CD4-positive, alpha-beta T cell treated with Interleukin-4 for 4 hours (primary cell): ENCODE measurements at places on chromosomes 12 and 14.

GRCh38 chr12:19908830-19909229 lies 459.5 kb upstream of the PDE3A start:
- no peak for DNase-seq

DNA sequence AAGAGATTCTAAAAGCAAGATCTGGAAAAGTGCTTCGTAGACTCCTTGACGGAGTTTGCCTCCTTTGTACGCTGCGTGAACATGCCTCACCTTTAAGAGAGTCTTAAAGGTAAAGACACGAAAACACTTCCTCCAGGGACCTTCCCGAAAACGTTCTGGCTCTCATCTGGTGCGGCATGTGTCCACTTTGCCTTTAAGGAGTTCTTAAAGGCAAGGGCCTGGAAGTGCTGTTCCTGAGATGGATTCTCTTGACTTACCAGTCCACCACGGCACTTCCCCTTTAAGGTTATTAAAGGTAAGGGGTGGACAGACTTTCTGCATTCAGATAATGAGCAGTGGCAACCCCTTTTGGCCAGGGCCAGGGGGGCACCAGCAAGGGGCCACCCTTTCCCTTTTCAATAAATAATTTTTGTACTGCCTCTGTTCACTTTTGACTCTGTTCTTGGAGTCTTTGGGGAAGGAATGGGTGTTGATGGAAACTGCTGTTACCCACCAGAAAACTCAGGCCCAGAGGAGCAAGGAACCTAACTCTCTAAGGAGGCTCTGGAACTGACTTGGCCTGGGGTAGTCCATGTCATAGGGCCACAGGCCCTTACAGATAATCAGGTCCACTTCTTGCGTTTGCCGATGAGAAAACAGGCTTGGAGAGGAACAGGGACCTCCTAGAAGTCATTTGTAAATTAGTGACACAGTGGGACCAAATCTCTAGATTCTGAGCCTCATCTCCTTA lies 4.4 kb downstream of the REM2 start:
- peak; percentile 80 for DNase-seq

DNA sequence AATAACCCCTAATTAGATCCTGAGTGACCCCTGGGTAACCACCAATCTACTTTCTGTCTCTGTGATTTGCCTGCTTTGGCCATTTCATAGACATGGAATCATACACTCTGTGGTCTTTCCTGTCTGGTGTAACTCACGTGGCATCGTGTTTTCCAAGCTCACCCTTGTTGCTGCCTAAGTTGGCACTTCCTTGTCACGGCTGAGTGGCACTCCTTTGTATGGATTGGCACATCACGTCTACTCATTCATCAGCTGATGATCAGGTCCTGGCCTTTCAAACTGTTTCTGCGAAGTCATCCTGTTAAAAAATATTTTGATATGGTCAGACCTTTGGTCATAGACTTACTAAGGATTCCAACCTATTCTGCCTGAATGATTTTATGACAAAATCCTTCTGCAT lies 87.7 kb downstream of the GLT1D1 start:
- no peak for DNase-seq

- no peak for DNase-seq
Observed at GRCh38 chr14:55410876-55411275, 754 bp downstream of the ATG14 start.

DNA sequence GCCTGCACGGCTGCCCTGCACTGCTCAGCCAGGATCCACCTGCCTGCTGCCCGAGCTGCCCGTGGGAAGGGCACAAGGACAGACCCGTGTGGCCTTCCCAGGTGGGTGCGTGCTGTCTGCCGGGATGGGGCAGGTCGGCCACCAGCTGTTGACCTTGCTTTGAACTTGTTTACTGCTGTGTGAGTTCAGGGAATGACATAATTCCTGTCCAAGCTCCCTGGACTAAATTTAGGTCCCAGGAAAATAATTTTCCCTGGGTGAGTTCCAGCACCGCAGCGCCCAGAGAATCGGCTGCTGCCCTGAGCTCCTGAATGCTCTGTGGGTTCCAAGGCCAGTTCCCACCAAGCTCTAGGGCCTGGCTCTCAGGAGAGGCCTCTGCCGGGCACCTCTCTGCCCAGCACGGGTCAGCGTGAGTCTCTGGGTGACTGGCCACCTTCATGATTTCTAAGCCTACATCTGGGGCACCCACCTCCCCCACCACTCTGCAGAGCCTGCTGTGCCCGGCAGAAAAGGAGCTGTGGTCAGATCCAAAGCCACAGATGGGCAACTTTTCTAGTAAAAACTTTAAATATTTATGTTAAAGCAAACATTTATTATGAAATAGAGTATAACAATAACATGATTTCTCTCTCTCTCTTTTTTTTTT lies 27.2 kb upstream of the MLXIP start:
- no peak for DNase-seq

DNA sequence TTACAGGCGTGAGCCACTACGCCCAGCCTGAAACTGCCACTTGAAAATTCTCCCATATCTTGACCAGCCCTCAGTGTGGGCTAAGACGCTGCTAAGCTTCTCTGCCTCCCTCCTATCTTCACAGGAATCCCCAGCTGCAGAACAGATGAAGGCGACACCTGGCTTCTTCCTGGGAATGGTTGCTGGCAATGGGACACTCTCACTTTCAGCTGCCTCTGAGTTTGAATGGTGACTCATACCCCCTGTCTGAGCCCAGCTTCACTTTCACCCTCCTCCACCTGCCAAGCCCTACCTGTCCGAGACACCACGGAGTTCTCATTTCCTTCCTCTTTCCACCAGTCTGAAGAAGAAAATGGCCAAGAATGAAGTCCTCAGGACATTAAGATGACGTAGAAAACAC lies 18.3 kb upstream of the VASH1 start:
- DNase-seq, result no peak

DNA sequence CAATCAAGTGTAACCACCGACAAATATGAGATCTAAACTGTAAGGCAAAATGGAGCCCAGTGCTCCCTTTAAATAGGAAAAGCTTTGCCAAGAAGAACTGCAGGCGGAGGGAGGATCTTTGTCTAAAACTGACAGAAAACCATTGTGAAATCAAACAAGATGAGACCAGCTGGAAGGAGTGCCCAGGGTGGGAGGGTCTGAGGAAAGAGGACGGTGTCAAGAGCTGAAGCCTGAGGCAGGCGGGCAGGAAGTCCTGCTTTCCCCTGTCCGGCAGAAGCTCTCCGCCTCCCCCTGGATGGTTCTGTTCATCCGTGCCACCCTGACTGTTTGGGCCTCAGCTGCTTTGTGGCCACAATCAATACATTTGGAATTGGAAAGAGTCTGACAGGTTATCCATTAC lies 37.5 kb downstream of the CDC42BPB start:
- no peak for DNase-seq

- DNase-seq, result peak; percentile 83
Observed at GRCh38 chr14:69685218-69685616, 73.8 kb downstream of the SUSD6 start.

DNA sequence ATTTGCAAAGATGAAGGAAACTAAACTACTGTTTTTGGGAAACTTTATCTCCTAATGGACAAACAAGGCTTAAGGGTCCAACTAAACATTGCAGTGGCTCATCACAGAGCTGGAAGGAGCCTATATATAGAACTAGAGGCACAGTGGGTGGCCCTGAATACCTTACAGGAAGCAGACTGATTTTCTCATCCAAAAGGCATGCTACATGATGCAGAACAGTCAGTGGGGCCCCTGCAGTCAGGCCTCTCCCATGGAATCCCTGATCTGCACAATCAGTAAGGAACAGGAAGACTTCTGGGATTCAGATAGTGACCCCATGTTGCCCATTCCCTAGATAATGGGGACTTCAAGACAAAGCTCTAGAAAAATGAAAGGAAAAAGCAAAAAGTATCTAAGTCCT lies 1.9 kb upstream of the LLPH start:
- DNase-seq, result no peak

GRCh38 chr14:45015133-45015532 lies 53.1 kb downstream of the TOGARAM1 start:
- no peak for DNase-seq

DNA sequence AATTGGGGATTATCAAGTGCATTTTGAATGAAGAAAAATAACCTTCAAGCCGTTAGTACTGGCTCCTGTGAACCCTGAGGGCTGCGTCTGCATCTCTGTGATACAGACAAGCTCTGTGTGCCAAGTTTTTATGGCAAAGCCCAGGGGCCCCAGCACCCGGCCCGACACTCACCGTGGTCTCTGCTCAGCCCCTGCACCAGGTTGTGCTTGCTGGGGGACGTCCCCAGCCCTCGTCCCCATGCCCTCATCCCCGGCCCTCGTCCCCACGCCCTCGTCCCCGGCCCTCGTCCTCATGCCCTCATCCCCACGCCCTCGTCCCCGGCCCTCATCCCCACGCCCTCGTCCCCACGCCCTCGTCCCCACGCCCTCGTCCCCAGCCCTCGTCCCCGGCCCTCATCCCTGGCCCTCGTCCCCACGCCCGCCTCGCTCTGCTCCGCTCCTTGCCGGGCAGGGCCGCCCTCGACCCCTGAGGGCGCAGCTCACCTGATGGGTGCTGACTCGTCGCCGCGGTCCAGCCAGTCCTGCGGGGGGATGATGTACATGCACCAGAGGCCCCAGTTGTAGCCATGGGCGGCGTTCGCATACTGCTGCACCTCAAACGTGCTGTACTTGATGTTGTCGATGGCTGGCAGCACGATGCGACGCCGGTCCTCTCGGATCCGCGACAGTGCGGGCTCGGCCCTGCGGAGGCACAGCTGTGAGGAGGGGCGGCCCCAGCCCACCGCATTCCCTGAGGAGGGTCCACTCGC lies 72.0 kb downstream of the GALNT9 start:
- no peak for DNase-seq

GRCh38 chr12:59408431-59408830 lies 187.4 kb upstream of the SLC16A7 start:
- no peak for DNase-seq

- DNase-seq, result no peak
Observed at GRCh38 chr14:22767323-22767589, 768 bp downstream of the OXA1L start.

DNA sequence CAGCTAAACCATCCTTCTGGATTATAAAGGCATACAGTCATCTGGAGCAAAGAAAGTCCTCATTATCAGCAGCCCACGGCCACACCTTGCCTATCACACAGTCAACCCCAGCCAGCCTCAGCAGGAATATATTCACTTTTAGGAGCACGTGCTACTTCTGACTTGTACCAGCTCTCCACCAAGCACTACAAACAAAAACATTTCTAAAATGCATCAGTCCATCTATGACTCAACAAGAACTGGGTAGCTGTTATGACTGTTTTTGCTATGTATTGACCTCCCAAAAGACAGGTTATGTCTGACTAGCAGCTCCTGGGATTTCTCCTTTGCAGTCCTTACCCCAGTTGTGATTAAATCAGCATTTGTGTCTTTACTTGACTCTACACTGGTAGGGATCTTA lies 31.2 kb downstream of the NUAK1 start:
- DNase-seq, result no peak

DNA sequence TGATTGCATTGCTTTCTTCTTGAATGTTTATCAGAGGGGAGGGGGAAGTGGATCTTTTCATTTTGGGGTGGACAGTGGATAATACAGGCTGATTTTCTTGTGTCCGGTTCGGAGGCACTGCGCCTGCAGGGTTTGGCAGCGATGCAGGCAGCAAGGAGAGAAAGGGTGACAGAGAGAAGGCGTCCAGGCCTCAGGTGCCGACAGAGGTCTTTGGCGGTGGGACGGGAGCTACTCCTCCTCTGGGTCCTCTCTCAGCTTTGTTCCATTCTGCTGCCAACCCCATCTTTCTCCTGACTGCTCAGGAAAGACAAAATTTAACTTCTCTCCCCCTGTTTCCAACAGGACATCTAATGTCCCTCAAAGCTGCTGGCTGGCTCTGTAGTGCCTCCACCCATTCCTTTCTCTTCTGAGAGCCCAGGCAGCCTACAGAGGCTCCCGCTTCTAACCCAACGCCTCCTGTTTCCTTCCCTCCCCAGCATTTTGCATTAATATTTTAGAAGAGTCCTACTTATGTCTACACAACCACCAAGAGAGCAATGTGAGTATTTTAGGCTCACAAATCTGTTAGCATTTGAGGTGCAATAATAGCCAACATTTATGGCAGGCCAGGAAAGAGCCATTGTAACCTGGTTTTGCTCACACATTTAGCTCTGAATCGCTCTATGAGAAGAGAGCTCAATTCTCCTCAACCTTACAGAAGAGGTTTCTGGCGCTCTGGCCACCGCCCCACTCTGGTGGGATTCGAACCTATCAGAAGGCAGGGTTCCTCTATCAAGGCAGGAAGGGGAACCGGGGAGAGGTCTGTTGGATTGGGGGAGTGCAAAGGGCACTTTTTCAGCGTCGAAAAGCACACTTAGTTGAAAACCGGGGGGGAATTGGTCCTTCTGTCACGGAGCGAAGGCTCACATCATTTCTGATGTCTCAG lies 7.1 kb upstream of the TBX5 start:
- DNase-seq, result no peak

DNA sequence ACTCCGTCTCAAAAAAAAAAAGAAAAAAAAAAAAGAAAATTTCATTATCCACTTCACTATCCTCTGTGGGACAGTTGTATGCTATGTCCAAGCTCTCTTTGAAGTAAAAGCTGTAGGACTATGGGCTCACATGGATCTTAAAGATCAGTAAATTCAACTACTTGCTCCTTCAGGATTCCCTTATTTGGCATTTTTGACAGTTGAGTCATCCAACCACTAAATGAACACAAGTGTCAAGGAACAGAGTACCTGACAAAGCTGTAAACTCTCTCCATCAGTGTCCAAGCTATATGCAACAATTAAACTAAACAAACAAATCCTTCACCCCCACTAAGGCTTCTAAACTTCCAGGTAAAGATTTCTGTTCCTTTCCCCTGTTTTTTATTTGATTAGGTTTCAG lies 177.0 kb downstream of the CEP128 start:
- no peak for DNase-seq

DNA sequence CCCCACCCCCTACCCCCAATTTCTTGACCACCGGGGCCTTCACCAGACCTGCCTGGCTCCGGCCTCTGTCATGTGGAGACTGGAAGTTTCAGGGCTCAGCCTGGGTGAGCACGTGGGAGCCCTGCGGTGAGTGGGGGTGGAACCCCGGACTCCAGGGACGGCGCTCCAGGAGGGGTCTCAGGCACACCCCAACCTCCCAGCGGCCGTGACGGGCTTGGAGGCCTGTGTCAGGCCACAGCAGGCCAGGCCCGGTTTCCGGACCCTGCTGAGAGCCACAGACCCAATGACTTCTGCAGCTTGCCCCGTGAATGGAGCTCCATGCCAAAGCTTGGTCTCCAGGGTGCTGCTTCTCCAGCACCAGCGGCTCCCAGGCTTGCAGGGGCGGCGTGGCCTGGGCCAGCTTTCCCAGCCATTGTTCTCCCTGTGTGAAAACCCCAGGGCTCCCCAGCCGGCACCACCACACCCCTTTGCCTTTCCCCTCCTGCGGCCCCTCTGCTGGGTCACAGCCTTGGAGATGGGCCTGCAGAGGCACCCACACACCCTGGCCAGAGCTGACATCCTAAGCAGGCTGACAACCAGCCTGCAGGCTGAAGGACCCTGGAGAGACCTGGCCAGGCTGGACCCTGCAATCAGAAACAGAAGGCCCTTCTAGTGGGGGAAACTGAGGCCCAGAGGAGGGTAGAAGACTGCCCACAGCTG lies 186.2 kb upstream of the C14orf180 start:
- no peak for DNase-seq

DNA sequence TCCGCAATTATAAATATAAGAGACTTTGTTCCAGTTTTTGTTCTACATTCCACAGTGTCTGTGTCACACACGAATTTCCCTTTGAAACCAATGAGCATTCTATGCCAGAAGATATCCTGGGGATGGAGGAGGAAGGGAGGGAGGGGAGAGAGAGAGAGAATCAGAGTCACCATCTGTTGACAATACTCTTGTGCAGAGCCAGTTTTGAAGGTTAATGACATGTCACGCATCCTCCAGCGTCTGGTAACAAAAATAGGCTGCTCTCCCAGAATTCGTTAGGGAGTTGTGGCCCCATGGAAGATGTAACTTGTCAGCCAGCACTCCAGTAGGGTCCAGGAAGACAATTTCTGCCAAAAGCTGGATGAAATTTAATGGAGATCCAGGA lies 213.5 kb upstream of the KRR1 start:
- DNase-seq, result no peak
